ACHN (cell line): ENCODE measurements at places on chromosomes 12 and 14.

- no peak for DNase-seq
Measured at GRCh38 chr12:131041968-131042833, 88.5 kb downstream of the ADGRD1 start.

- DNase-seq = no peak
Measured at GRCh38 chr12:28885928-28886327, 263.1 kb upstream of the FAR2 start.

- DNase-seq = no peak
Measured at GRCh38 chr14:92153581-92153980, 31.8 kb downstream of the CPSF2 start.

DNA sequence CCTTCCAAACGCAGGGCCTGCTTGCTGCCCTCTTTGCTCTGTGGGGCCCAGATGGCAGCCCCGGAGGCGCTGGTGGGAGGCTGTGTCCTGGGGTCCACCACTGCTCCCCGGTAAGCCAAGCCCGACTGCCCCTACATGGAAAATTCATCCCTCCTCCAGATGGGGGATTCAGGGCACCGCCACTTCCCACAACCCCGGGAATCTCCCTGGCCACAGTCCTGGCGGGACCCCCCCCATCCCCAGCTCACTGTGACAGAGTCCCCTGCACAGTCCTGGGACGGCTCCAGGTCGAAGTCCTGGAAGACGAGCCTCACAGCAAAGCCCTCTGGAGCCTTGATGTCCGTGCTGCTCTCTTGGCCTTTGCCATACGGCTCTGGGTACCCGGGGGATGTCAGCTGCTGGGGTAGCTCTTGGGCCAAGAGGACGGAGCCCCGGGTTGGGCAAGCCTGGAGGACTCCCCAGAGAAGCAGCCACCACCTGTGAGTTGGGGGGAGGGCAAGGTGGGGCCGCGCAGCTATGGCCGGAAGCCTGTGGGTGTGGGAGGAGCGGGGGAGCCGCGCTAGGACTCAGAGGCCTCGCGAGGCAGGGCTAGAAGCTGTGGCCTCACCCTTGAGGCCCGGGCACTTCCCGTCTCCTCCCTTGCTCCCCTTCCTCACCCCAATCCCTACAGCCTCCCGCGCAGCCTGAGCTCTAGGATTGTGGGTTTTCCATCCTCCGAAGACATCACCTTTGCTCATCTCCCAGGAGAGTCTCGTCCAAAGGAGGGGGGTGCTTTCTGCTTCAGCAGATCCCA, 815 bp downstream of the C1RL start:
- DNase-seq = peak; percentile 94
